ENCODE measurements at places on chromosomes 12 and 14.

- no peaks in the 10 kb centered on the region for H3K27me3 ChIP-seq
- no peak overlapping the region for H3K27ac ChIP-seq
- H3K4me3 ChIP-seq: no peak overlapping the region
- H3K4me1 ChIP-seq: no peaks in the 10 kb centered on the region
Measured at GRCh38 chr12:24822121-24822899, 126.6 kb downstream of the BCAT1 start.

- no peak overlapping the region for H3K4me3 ChIP-seq
- H3K4me1 ChIP-seq: peaks cover 9% of the 10 kb centered on the region
- no peak for DNase-seq
- H3K27me3 ChIP-seq: no peaks in the 10 kb centered on the region
Measured at GRCh38 chr12:109482894-109483293, 5.5 kb downstream of the UBE3B start.

DNA sequence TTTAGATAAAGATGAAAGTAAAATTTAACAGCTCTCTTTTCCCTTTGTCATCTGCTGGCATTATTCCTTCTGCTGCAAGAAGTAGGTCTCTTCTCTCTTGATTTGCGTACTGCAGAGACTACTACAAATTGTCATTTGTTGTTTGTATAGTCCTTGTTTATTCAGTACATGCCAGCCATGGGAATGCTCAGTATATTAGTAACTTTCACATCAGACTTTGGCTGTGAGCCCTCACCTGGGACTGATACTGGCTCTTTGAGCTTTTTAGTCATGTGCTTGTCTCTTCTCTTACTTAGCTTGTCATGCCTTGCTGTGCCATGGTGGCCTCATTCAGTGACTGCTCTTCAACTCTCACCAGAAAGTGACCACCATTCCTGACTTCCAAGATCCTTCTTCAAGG, 169.8 kb downstream of the PRKCH start:
- H3K4me1 ChIP-seq: peaks cover 26% of the 10 kb centered on the region
- no peak overlapping the region for H3K4me3 ChIP-seq
- no peak overlapping the region for H3K27ac ChIP-seq

DNA sequence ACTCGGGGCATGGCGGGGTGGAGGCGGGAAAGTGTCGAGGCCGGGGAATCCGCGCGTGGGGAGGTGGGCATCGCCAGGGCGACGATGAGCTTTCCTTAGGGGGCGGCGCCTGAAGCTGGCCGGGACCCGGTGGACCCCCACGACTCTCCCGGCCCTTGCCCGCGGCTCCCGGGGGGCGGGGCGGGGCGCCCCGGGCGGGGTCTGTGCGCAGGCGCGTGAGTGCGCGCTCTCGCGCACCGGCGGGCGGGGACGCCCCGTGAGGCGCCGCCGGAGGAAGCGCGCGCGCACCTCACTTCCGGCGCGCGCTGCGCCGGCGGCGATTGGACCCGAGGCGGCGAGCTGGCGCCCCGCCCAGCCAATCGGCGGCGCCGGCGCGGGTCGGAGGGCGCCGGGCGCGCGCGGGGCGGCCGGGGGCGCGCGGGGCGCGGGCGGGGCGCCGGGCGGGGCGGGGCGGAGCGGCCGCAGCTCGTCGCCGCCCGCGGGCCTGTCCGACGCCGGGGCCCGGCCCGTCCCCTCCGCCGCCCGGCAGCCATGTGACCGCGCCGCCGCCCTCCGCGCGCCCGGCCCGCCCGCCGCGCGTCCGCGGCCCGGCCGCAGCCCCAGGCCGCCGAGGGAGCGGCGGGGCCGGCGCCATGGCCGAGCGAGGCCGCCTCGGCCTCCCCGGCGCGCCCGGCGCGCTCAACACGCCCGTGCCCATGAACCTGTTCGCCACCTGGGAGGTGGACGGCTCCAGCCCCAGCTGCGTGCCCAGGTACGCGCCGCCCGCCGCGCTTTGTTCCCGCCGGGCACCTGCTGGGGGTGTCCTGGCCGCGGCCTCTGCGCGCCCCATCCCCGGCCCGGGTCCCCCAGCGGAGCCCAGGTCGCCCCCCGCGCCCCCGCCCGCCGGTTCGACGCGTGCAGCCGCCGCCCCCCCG, at the start of gene PACS2:
Gene PACS2, plus strand, starts transcription at position 462 of the 914 bp plus-strand sequence. Its CDS starts 171 bp downstream, at position 633.
- peak within 1 kb of the TSS; percentile 84 for H3K27ac ChIP-seq
- H3K4me1 ChIP-seq: peaks cover 37% of the 10 kb centered on the region
- no peaks in the 10 kb centered on the region for H3K27me3 ChIP-seq
- peak within 1 kb of the TSS; percentile 88 for H3K4me3 ChIP-seq
- peak; percentile 75 for DNase-seq

- peak overlapping the region; percentile 86 for H3K27ac ChIP-seq
- H3K27me3 ChIP-seq: peaks cover 2% of the 10 kb centered on the region
- peaks cover 42% of the 10 kb centered on the region for H3K36me3 ChIP-seq
- peak overlapping the region; percentile 92 for H3K4me3 ChIP-seq
- DNase-seq: peak; percentile 24
- peaks cover 46% of the 10 kb centered on the region for H3K4me1 ChIP-seq
Measured at GRCh38 chr14:74763803-74764531, 851 bp downstream of the YLPM1 start.

- H3K36me3 ChIP-seq: peaks cover 49% of the 10 kb centered on the region
- no peaks in the 10 kb centered on the region for H3K4me1 ChIP-seq
- no peaks in the 10 kb centered on the region for H3K27me3 ChIP-seq
- H3K27ac ChIP-seq: no peak overlapping the region
- DNase-seq: no peak
Measured at GRCh38 chr14:30648471-30648870, 26.4 kb downstream of the SCFD1 start.

DNA sequence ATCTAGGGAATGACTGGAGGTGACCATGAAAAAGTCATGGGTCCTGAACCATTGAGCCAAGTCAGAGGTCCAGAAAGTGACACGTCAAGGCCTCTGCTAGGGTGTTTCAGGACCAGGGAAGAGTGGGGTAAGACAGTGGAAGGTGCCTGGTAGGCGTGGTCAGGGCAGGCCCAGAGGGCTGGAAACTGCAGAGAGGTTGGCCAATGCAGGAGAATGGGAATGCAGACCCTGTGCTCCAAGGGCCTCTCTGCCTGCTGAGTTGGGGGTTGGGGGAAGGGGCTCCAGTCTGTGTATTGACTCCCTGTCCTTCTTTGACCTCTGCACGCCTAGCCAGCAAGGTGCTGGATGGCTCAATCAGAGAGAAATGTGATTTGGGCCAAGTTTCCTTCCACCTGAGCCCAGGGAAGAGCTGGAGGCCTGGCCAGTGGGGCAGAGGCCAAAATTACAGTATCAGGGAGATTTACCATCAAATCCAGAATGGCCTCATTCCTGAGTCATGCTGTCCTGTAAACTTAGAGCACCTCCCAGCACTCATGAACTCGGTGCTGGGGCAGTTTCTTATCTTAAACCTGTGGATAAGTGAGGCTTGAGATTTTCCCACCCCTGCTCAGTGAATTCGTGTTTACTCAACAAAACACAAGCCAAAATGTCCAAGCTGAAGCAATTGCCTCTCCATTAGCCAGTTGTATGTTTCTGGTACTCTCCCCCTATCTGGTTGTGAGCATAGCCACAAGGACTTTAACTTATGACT, 24.4 kb downstream of the IRF2BPL start:
- H3K27me3 ChIP-seq: peaks cover 2% of the 10 kb centered on the region
- no peak for DNase-seq
- H3K4me1 ChIP-seq: peaks cover 31% of the 10 kb centered on the region
- peak overlapping the region; percentile 65 for H3K27ac ChIP-seq
- H3K4me3 ChIP-seq: no peak overlapping the region

DNA sequence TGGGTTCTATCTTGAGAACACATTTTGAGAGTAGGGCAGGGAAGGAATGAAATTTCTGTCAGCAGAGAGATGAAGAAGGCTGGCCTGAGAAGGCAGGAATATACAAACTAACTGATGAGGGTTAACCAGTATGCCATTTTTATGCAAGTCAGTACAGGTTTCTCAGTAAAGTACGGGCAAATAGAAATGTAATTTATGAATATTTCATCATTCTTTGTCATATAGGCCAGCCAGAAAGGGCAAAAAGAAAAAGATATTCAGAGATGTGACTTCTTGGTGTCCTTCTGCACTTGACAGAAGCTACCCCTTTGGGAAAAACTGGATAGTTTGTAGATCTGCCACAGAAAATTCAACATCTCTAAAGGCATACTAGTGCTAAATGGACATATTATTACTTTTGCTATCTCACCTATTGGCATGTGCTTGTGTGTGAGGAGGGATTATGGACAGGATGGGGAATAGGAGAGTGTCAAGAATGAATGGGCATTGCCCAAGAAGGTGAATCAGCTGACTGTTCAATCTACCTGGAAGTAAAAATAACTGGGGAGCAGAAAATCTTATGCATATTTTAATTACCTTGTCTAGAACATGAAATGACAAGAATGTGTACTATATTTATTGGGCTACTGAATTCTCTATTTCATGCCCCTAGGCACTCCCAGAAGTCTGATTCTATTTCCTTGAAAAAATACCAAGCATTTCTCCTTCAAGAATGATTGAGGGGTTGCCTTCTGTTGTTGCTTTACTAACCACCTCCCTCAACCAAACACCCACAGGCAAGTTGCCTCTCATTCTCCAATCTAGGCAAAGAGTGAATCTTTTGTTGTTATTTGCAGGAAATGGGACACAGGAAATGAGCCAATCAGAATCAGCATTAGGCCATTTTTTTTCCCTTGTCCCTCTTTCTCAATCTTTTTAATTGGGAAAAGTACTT, 175.1 kb upstream of the SLC38A2 start:
- H3K27me3 ChIP-seq: no peaks in the 10 kb centered on the region
- peak overlapping the region; percentile 0 for H3K27ac ChIP-seq
- no peak for DNase-seq

DNA sequence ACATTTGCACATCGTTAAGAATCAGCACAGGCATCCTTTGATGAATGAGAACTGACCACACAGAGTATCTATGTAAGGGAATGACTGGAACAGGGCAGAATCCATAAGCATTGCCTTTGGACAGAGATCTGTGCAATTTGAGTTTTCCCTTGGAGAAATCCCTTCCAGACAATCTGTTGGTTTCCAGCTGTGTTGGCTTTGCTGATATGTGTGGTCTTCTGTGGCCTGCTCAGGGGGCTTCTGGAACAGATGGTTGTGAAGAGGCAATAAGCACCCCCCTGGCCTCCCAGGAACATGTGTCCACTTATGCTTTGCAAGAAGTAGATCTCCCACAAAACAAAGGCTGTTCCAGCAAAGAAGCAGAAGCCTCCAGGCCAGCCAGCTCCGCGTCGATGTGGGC, 111.4 kb upstream of the TMEM132C start:
- H3K27me3 ChIP-seq: no peaks in the 10 kb centered on the region
- H3K27ac ChIP-seq: no peak overlapping the region
- H3K4me1 ChIP-seq: no peaks in the 10 kb centered on the region
- no peak overlapping the region for H3K4me3 ChIP-seq

GRCh38 chr14:103634156-103634555, 5.1 kb downstream of the KLC1 start:
- peaks cover 36% of the 10 kb centered on the region for H3K36me3 ChIP-seq
- DNase-seq: no peak
- H3K27me3 ChIP-seq: no peaks in the 10 kb centered on the region
- no peak overlapping the region for H3K27ac ChIP-seq

GRCh38 chr12:89247967-89248366, 104.3 kb downstream of the DUSP6 start:
- no peak overlapping the region for H3K27ac ChIP-seq
- no peak overlapping the region for H3K4me3 ChIP-seq
- DNase-seq: no peak
- peaks cover 72% of the 10 kb centered on the region for H3K4me1 ChIP-seq
- H3K36me3 ChIP-seq: peaks cover 27% of the 10 kb centered on the region
- H3K27me3 ChIP-seq: no peaks in the 10 kb centered on the region

DNA sequence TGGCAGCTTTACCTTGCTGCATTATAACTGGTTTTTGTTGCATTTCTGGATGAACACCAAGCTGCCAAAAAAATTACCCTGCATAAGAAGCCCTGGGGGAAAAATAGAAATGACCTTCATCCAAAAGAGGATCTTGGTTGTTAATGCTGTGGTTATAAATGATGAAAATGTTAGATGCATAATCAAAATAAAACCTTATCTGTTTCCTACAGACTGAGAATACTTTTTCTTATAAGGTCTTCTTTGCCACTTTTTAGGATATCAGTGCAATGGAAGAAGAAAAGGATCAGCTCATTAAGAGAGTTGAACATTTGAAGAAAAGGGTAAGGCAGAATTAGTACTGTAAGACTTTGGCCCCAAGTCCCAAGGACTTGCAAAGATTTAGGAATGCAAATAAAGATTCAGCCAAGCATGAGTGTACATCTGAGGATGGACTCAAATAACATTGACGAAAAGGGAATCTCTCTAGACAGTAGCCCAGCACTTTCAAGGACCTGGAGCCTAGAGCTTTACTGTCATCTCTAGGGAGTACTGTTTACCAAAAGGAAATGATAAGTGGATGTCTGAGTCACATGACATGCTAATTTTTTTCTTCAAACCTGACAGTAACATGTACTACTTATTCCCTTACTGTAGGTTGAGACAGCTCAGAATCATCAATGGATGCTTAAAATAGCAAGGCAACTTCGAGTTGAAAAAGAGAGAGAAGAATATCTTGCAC, 10.7 kb downstream of the IFT81 start:
- H3K27ac ChIP-seq: no peak overlapping the region
- DNase-seq: no peak
- H3K36me3 ChIP-seq: no peaks in the 10 kb centered on the region
- H3K27me3 ChIP-seq: no peaks in the 10 kb centered on the region
- H3K4me3 ChIP-seq: no peak overlapping the region

DNA sequence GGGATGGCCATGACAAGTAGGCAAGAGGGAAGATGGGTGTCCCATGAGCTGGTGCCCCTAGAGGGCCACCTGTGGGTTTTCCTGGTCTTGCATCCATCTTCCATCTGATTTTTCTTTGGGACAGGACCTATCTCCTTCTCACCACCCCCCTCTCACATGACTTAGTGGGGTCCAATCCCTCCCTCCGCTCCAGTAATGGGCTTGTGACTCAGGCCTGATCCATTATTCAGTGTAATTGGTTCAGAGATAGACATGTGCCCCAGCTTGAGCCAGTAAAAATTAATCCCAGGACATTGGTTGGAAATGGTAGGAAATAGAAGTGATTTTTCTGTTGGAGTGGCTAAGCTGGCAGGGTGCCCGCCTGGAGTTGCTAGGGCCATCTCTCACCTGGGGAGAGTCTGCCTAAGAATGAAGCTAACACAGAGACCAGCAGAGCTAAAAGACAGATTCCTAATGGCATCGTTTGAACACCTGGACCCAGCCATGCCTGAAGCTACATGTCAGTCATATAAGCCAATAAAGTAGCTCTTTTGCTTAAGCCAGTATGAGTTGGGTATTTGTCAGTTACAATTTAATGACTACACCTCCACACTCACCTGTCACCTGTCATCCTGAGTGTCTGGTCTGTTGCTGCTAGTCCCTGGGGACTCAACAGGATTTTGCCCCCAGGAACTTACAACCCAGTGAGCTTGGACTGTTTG, 14.7 kb downstream of the RASAL1 start:
- no peaks in the 10 kb centered on the region for H3K36me3 ChIP-seq
- H3K4me1 ChIP-seq: no peaks in the 10 kb centered on the region
- no peak for DNase-seq
- H3K4me3 ChIP-seq: no peak overlapping the region
- no peak overlapping the region for H3K27ac ChIP-seq
- peaks cover 14% of the 10 kb centered on the region for H3K27me3 ChIP-seq

DNA sequence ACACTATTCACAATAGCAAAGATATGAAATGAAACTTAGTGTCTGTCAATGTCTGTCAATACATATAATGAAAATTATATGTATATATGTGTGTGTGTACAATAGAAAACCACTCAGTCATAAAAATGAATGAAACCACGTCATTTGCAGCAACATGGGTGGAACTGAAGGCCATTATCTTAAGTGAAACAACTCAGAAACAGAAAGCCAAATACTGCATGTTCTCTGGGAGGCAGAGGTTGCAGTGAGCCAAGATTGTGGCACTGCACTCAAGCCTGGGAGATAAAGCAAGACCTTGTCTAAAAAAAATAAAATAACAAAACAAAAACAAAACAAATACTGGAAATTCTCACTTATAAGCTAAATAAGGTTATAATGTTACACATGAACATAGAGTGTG, 16.7 kb upstream of the E2F7 start:
- no peak overlapping the region for H3K27ac ChIP-seq
- H3K4me1 ChIP-seq: no peaks in the 10 kb centered on the region
- H3K36me3 ChIP-seq: no peaks in the 10 kb centered on the region
- H3K27me3 ChIP-seq: peaks cover 2% of the 10 kb centered on the region
- no peak overlapping the region for H3K4me3 ChIP-seq
